Left forelimb (tissue), 1 donor: ENCODE measurements at places on chromosomes 16 and 17.

GRCh38 chr16:30615358-30616091 is 5.3 kb upstream of the ZNF689 start:
- DNase-seq: no peak

DNA sequence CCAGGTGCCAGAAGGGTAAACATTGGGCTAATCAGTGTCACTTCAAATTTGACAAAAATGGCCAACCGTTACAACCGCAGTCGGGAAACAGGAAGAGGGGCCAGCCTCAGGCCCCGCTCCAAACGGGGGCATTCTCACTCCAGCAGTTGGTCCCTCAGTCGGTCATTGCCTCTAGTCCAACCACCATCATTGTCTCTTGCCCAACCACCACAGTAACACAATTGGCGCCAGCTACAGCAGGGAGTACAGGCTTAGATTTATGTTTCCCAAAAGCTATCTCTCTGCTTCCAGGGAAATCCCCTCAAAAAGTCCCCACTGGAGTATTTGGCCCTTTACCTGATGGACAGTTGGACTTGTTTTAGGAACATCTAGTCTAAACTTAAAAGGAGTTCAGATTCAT is 20.3 kb downstream of the ALOX15B start:
- DNase-seq: no peak

DNA sequence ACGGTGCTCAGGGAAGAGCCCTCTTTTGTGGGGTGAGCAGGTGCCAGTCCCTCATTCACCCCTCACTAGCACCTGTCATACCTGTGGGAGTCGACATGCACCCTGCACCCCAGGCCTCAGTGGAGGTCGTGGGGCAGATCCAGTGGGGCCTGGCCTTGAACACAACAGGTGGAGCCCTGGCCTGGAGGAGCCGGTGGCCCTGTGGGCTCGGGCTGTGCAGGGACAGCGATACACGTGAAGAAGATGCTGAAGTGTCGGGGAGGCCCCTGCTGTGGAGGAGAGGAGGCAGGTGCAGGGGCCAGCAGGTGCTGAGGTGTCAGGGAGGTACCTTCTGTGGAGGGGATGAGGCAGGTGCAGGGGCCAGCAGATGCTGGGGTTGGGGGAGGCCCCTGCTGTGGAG is 31.8 kb downstream of the ZNF750 start:
- DNase-seq: no peak

- DNase-seq: no peak
Measured at GRCh38 chr16:69443927-69444631, 19.7 kb downstream of the CYB5B start.

- DNase-seq: no peak
Measured at GRCh38 chr17:15154618-15155017, 110.5 kb downstream of the PMP22 start.

- no peak for DNase-seq
Measured at GRCh38 chr16:57748596-57748995, 13.0 kb downstream of the KATNB1 start.

DNA sequence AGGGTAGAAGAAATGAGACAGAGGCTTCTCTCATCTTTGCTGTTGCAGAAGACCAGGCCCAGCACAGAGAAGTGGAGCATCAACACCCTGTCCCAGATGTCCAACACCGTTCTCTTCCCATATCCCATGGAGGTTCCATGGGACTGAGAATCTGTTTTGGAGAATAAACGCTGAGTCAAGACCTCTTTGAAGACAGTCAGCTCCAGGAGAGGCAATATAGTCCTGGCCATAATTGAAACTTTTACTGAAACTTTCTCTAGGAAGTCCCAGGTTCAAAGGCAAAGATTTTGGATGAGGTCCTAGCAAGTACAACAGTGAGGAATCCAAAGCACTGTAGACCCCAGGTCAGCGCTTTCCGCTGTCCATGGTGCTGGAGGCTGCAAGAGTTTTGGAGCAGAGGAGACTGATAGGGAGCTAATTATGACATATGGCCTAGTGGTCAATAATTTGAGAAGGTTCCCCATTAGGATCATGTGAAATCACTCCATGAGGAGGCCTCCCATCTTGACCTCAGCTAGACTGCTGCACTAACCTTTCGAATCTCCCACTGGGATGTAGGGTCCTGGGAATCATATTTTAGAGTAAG is 36.0 kb downstream of the OSBPL7 start:
- no peak for DNase-seq

- DNase-seq: no peak
Measured at GRCh38 chr16:1550069-1550468, 16.6 kb downstream of the TMEM204 start.

DNA sequence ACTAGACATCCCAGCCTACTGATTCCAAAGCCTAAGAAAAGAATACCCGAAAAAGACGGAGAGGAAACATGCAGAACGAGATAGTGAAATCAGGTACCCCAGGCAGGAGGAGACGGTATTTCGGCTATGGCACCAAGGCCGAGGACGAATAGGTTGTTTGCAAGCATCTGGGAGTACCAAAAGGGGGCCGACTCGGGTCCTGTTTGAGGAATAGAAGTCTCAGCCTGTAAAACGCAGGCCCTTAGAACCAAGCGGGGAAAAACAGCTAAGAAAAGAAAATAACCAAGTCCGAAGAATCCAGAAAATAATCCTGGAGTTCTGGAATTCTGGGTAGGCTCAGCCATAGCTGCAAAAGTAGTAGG is 537 bp downstream of the SLC35B1 start:
- no peak for DNase-seq

- DNase-seq: no peak
Measured at GRCh38 chr16:51225878-51226277, 74.8 kb upstream of the SALL1 start.

DNA sequence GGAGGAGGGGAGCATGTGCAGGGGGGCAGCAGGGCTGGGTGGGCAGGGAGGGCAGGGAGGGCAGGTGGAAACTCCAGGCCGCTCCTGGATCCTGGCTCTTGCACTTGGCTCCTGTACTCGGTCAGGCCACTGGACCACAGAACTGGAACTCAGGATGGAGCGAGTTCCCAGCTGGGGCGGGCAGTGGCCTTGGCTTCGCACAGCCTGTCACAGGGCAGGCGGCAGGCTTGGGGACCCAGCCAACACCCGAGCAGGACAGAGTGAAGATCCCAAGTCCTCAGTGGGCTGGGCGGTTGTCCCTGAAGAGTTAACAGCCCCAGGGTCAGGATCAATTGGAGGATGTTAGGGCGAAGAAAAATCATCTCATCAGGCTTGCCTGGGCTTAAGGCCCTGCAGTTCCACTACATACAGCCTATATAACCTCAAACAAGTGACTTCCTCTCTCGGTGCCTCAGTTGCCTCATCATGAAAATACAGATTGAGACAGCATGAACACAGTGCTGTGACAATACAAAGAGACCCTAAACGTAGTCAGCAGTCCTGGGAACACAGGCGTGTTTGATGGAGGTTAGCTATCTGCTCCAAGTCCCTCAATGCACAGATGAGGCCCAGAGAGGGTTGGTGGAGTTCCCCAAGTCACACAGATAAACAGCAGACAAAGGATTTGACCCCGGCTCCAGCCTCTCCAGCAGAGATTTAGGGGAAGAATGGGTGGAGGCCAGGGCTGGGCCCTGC is 21.9 kb downstream of the ZNF423 start:
- no peak for DNase-seq

- DNase-seq: no peak
Measured at GRCh38 chr16:11306381-11306780, 25.3 kb upstream of the PRM1 start.

GRCh38 chr16:22164482-22164881 is 2.2 kb downstream of the SDR42E2 start:
- DNase-seq: no peak

DNA sequence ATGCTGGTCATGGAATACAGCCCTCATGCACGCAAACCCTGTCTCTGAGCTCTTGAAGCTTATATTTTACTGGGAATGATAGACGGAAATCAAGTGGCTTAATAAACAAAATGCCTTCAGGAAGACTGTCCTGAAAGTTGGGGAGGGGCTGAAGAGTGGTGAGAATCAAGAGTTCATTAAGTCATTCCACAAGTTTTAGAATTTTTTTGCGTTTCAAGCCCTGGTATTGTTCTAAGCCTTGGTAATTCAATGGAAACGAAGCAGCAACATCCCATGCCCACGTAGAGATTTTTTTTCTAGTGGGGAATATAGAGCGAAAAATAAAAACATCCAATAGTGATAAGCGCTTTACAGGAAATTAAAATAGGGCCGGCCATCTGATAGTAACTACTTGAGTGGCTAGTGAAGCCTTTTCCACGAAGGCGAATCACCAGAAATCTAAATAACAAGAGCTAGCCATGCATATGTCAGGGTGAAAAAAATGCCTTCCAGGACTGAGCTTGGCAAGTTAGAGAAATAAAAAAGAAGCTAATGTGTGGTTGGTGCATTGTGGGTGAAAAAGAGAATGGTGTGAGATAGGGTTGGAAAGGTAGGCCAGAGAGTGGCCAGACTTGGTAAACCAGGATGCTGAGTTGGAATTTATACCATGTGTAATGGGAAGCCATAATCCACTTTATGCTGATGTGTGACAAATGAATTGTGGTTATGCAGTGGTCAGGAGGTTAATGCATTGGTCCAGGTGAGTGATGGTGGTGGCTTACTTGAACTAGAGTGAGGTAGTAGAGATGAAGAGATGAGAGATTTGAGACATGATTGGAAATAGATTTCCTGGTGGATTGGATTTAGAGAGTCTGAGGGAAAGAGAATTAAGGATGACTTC is 772 bp downstream of the PFAS start:
- no peak for DNase-seq

GRCh38 chr16:79287424-79287917 is 313.1 kb downstream of the MAF start:
- no peak for DNase-seq

- no peak for DNase-seq
Measured at GRCh38 chr16:24367186-24367710, 111.1 kb downstream of the CACNG3 start.

GRCh38 chr16:1305823-1306222 is 3.6 kb upstream of the UBE2I start:
- no peak for DNase-seq

DNA sequence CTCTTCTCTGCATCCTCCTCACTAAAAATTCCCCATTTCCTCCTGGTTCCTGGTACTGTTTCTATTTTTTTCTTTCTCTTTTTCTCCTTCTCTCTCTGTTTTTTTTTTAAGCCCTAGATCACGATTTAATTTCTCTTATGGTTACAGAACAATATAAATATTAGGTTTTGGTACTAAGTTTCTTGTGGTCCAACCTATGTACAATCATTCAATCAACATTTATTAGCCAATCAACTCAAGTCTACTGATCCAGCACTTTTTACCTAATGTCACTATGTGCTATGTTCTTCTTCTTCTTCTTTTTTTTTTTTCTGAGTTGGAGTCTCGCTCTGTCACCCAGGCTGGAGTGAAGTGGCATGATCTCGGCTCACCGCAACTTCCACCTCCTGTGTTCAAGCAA is 12.6 kb downstream of the RTN4RL1 start:
- DNase-seq: no peak

DNA sequence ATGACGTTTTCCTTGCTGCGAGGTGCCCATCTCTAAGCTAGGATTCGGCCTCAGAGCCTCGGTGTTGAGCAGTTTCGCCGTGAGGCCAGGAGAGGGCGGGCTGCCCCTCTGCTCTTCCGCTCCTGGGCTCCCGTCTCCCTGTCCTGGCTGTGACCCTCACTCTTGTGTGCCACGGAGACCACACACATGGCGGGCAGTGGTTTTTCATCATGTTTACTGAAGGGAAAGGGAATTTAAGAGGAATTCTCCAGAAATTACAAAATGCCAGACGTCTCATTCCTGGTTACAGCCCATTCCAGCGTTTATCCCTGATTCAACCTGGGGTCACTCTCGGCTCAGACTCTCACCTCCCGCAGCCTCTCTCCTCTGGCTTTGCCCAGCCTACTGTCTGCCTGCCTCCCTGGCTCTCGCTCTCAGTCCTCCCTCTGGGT is 96.8 kb upstream of the ELAC2 start:
- no peak for DNase-seq

GRCh38 chr17:6910987-6911603 is 79.6 kb upstream of the TEKT1 start:
- DNase-seq: no peak

DNA sequence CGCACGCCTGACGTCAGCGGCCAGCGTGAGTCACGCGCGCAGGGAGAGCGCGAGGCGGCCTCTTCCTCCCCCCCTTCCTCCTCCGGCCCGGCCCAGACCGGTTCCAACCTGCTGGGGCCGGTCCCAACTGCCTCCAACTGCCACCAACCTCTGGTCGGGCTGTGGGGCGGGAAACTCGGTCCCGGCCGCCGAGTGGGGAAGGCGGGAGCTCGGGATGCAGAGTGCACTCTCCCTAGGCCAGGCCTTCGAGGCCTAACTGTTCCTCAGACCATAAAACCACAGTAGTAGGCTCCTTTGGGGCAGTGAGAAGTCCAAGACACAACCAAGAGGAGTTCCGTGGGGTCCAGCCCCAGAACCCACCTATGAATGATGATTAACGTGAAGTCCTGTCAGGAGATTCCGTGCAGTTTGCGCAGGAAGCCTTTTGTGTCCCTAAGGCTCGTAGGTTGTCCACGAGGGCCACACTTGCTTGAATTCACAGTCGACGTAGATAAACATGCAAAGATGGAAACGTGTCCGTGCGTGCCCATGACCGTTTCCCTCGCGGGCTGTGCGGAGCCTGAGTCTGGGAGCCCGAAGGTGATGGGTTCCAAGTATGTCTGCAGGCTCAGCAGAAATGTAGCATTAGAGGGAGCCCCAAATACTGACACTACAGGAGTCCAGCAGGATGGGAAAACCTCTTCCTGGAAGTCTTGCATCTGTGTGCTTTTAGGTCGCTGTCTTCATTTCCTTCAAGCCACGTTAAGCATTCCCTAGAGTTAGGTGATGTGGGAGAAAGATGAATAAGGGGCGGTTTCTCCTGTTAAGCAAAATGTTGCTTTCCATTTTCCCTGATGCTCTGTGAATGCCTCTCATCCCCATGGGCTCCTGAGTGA is 647 bp downstream of the UNK start:
- peak; percentile 97 for DNase-seq

GRCh38 chr17:49574323-49574781 is 1.3 kb upstream of the NXPH3 start:
- no peak for DNase-seq

DNA sequence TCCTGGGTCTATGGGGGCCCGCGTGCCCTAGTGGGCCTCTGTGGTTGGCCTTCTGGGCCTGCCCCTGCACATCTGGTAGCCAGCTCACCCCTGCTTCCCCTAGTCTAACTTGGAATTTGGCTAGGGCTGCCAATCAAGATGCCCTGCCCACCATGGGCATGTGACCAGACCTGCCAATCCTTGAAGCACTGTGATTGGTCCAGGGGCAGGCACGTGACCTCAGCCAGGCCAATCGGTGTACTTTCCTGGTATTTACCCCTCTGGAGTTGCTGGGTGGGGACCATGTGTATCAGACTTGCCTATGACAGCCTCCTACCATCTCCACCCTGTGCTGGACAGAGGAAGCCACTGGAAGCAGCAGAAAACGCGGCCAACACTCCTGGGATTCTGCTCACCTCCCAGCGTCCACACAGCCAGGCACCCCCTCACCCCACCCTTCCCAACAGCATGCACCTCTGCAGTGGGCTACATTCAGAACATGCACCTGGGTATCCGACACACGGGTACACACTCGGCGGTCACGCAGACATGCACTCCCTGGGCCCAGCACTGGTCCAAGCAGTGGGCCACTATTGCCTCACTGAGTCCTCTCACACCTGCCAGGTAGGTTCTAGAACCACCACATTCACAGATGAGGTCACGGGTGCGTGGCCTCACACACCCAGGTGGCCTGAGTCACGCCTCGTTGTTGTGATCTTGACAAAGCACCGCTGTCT is 96.9 kb downstream of the RBFOX3 start:
- no peak for DNase-seq
